Type B pancreatic cell (in vitro differentiated cells): ENCODE measurements at places on chromosomes 5 and 9.

GRCh38 chr5:5584236-5584745 lies 161.8 kb downstream of the ICE1 start:
- DNase-seq: no peak

DNA sequence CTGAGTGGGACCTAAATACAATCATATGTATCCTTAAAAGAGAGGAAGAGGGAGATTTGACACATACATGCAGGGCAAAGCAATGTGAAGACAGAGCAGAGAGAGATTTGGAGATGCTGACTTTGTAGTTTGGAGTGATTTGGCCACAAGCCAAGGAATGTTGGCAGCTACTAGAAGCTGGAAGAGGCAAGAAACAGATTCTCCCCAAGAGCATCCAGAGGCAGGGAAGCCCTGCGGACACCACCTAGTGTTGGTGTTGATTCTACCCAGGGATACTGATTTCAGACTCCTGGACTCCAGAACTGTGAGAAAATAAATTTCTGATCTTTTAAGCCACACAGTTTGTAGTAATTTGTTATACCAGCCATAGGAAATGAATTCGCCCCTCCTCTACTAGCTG lies 64.9 kb upstream of the OSMR start:
- no peak for DNase-seq

GRCh38 chr5:132465059-132465707 lies 25.4 kb downstream of the IRF1 start:
- DNase-seq: no peak

DNA sequence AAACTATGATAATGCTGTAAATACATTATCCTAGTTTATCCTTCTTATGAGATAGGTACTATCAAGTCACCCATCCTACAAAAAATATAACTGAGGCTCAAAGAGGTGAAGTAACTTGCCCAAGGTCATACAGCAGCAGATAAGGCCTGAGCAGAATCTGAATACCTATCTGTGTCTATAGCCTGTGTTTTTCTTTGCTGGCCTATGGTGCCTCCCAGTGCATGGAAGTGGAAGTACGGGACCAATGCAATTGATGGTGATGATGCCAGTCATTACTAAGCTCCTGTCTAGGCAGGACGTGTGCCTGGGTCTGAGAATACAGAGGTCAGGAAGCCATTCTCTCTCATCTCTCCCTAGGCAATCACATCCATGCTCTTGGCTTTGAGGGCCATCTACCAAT lies 67.8 kb downstream of the FAT2 start:
- no peak for DNase-seq

GRCh38 chr5:6069496-6070185 lies 308.7 kb downstream of the MED10 start:
- no peak for DNase-seq

GRCh38 chr5:137113161-137113560 lies 386.0 kb downstream of the SPOCK1 start:
- no peak for DNase-seq

DNA sequence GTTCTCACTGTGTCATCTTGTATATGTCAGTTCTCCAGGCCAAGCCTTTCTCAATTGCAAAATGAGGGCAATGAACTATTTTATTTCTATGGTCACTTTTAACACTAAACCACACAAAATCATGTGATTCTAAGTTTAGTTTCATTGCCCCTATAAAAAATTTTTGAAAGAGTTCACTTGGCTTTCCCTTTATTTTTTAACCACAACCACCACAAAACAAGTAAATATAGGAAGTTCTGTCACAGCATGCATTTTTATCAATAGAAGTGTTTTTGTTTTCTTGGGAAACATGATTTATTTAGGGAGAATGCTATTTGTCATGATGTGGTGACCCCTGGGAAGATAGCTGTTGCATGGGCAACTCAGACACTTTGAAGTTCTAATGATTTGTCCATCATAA lies 169.1 kb downstream of the CSNK1G3 start:
- no peak for DNase-seq

GRCh38 chr5:2718115-2718514 lies 33.4 kb downstream of the IRX2 start:
- no peak for DNase-seq

GRCh38 chr5:126360467-126360866 lies 62.7 kb upstream of the GRAMD2B start:
- no peak for DNase-seq

- DNase-seq: no peak
Observed at GRCh38 chr5:122736086-122736845, 38.6 kb upstream of the SNX2 start.

DNA sequence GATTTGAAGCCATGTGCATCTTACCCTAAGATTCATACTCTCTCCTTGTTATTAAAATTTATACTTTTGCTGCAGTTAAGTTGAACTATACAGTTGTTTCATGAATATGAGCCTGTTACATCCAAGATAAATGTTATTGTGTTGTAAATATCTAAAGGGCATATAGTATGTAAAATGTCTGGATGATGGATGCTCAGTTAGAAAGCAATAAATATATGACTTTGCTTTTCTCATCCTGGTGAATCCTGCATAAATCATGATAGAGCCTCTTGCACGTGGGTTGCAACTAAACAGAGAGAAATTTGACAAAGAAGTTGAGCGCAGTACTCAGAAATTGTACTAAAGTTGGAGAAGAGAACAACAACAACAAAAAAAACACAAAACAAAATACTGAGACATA lies 99.5 kb downstream of the PRDM9 start:
- no peak for DNase-seq

DNA sequence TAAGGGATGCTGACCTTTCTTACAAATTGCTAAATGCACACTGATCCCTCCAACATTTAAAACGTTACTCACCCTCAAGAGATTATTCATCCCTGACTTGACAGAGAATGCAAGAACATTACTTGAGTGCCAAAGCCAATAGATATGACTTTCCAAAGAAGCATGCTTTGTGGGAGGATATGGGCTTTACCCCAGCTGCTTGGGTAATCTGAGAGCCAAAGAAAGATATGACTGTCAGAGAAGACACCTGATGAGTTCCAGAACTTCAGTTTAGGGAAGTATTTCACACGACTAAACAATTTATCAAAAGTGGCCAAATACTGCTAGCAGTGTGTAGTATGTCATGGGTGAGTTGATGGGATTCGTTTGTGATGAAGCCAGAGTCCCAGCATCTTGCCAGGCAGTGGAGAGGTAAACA lies 7.4 kb upstream of the SPDL1 start:
- DNase-seq: no peak

DNA sequence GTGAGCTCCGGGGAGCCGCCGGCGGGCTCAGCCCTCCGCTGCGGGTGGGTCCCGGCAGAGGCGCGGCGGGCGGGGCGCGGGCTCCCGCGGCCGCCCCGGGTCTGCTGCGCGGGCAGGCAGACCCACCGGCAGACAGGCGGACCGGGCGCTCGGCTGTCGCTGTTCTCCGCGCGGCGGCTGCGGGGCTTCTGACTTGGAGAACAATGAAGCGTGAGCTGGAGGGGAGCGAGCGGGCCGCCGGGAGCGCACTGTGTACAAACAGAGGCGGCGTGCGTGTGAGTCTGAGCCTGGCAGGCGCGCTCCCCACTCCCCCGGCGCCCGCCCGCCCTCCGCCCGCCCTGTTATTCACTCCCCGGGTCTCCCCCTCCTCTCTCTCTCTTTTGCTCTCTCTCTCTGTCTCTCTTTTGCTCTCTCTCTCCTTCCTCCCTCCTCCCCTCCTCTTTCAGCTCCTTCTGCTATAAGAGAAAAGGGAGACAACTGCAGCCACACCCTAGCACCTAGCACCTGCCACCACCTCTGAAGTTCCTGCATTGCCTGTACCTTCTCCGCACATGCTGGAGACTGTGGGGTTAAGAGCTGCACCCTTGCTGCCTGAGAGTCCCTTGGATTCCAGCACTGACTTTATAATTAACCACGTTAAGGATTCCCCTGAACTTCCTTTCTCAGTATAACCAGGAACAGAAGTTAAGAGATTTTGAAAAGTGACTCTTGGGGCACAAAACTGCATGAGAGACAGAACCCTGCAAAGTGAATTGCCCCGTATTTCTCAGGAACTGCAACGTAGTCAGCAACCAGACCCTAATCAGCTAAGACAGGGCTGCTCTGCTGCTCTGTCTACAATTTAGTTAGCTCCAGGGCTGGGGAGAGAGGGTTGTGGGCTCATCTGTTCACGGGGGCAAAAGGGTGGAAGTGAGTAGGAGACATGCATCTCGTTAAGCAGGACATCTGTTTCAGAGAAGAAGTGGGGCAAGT lies at the start of gene EDIL3:
Gene EDIL3, minus strand, starts transcription at position 277 of the 972 bp plus-strand sequence. CDS start 506 bp downstream, outside the sequence.
- peak; percentile 74 for DNase-seq

- DNase-seq: no peak
Observed at GRCh38 chr9:80698725-80699410, 990.5 kb downstream of the TLE1 start.

DNA sequence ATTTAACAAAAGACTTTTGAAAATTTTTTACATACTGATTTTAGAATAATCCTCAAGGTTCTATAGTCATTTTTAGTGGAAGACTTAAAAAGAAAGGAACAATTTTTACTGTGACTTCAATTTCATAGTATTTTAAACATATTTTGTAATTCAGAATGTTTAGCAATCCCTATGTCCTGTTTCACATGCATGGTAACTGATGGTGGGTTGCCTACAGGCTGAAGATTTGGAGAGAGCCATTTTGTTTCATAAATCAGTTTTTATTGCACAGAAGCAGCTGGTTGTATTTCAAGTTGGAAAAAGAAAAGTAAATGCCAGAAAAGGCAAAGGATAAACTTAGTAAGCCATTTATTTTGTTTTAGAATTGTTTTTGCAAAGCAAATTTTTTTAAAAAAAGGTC lies 24.0 kb downstream of the STARD4 start:
- no peak for DNase-seq

GRCh38 chr9:120859361-120859760 lies 16.6 kb upstream of the PSMD5 start:
- DNase-seq: no peak

- no peak for DNase-seq
Observed at GRCh38 chr5:106843812-106844416, 826.8 kb downstream of the EFNA5 start.

- no peak for DNase-seq
Observed at GRCh38 chr9:19595003-19595402, 186.2 kb downstream of the ACER2 start.

- DNase-seq: no peak
Observed at GRCh38 chr9:124949387-124949786, 8.5 kb upstream of the GOLGA1 start.

DNA sequence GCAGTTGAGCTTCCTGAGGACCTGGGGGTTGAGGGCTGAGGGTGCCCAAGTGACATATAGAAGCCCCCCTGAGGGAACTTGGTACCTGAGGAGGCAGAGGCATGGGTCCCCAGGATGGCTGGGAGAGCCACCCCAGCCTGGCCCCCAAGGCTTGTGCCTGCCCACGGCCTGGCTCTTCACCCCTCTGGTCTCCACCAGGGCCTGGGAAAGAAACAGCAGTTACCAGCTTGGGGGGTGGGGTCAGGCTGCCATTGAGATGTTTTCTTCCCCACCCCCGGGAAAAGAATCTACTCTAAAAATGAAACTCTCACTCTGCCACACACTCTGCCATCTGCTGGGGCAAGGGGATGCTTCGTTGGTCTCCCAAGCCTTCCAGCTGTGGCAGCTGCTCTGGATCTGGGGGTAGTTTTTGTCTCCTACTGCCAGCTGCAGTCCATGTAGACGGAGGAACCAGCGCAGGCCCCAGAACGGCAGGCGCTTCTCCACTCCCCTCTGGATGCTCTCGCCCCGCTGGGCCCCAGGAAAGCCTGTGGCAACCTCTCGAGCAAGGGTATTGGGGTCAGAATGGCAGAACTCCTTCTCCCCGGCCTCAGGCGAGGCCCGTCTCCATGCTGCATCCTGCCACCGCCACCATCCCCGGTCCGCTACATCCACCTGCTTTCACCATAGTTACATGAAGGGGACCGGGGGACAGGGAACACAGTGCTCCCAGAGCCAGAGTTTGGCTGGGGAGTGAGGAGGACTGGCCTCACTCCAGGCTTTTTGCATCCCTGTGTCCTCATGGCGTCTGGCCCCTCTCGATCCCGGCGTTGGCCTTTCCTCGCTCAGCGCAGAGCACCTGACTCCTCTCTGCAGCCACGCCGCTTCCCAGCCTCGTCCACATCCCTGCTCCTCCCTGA lies 123.5 kb downstream of the DAB2IP start:
- no peak for DNase-seq

- DNase-seq: no peak
Observed at GRCh38 chr9:134225186-134225585, 60.8 kb upstream of the RNU6ATAC start.

DNA sequence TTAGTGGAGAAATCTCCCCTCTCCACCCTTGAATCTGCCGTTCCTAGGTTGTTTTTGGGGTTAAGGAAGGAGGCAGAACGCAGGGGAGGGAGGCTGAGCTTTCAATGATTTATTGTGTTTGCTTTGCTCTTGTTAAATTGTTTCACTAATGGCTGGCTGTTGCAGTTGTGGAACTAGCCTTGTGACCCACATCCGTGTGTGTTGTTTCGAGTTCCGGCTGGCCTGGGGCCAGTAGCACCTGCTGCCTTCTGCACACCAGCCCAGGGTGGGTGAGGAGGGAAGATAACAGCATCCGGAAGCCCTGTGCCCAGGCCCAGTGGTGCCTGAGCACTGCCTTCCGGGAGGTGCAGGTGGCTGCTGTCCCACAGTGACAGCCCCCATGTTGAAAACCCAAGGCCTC lies 3.6 kb downstream of the ERGIC1 start:
- DNase-seq: no peak

GRCh38 chr5:131282235-131282634 lies 18.4 kb downstream of the CDC42SE2 start:
- DNase-seq: no peak

DNA sequence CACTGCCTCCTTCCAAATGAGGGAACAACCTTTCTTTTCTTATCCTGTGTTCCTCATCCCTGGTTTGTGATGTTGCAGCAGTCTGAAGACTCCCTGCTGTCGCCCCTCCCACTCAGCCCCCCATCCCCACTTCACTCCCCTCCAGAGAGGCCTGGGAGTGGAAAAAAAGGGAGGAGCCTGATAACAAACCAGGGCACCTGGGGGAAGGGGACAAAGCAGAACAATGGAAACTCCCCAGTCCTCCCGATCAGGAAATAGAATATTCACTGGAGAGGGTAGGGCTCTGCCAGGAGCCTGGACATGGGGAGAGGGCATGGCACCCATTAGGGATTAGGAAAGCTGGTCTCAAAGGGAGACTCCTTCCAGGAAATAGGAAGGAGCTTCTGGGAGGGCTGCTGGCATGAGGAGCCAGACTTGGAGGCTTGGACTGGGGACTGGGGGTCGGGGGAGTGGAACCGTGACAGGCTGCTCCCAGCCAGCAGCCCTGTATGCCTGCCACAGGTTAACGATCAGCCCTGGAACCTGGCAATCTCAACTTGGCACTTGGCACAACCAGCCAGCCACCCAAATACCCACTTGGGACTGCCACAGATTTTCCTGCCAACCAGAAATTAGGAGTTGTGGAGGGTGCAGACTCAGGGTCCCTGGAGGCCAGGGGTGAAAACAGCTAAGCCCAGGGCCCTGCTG lies 20.0 kb downstream of the PCDH1 start:
- DNase-seq: no peak

DNA sequence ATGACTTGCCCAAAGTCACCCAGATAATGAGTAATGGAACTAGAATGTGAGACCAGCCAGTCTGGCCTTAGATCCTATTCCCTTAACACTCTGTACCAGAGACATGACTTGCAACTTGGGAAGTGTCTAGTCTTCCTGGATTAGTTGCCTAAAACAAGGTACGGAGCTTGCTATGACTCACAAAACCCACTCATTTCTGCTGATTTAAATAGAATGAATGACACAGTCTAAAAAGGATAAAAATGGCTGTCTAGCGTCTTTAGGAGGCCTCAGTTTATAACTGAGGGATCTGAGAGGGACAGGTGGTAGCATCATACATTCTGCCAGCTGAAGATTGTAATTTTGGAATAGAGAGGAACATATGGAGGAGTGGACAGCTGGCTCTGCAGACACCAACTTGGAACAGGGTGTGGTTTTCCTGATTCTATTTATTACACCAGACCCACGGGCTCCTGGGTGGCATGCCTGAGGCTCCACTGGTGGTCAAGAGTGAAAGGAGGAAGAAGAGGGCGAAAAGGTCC lies 62.7 kb downstream of the ABLIM3 start:
- DNase-seq: no peak
